Activated CD4-positive, CD25-positive, alpha-beta regulatory T cell treated with anti-CD3 and anti-CD28 coated beads, Interleukin-2, amount 50 U/mL, for 16 hours (primary cell): ENCODE measurements at places on chromosomes 3 and 15.

DNA sequence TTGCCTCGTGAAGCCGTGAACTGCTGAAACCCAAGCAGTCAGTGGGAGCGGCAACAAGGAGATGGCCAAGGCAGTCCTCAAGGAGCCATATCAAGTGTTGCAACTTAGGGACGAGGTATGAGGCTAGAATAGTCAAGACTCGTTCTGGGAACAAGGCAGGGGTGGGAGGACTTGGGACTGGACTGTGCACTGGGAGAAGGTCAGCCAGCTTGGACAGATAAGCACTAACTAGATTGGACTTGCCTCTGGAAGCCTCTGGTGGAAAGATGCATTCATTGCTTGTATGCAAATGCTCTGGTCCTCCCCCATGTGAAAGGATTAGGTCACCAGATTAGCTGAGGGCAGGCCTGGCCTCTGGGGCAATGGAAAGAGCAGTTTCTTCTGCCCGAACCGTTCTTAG, 123.3 kb upstream of the CTNNB1 start:
- DNase-seq = no peak

DNA sequence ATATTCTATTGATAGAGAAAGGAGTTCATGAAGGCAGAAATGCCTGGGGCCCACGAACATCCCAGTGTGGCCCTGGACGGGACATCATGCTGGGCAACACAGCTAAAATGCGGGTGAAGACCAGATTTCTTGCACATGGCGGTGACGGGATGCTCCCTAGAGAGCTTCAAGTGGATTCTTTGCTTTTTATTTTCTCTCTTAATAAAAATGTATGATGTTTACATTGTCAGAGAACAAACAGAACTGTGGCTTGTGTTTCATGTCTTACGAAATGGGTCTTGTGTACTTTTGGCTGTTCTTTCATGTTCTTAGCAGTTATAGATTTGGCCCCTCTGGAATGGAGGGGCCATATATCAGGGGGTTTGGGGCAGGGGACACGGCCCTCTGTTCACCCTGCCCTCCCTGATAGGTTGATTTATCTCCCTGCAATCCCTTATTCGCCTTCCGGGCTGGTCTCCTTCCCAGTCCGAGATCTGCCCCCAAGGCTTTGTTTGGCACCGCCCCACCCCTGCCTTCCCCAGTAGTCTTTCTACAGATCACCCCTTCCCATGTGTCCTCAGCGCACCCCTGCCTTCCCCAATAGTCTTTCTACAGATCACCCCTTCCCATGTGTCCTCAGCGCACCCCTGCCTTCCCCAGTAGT, 68.7 kb upstream of the CGNL1 start:
- no peak for DNase-seq

DNA sequence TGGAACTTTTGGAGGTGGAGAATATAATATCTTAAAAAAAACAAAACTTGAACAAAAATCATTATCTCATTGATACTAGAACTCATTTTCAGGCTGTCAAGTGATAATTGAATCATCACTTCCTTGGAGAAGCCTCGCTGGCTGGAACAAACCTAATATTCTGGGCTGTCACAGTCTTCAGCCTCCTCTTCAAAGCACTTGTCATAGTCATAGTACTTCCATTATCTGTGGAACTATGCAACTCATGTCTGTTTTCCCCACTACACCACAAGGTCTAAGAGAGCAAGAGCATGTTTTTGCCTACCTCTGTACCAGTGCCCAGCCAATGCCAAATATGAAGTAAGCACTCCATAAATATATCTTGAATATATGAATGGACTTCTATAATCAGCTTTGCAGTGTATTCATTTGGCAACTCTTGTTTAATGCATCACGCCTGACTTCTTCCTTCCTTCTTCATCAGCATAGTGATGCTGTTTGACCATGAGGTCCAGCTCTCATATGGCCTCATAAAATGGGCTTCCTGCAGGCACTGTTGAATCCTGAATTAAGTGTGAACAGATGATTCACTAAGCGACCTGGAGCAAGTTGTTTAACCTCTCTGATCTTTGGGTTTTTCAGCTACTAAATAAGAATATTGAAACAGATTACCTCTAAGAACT, 86.6 kb upstream of the SNRK start:
- DNase-seq = no peak

DNA sequence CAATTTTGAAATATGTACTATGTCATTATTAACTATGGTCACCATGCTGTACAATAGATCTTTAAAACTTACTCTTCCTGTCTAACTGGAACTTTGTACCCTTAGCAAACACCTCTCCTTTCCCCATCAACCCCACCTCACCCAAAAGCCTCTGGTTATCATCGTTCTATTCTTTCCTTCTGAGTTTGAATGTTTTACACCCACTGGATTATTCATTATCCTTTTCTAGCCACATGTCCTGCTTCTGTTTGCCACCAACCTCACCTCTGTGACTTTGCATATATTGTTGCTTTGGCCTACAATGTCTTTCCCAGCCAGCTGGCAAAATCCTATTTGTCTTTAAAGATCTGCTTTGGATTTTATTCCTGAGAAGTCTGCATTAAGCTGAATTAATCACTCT, 102.6 kb upstream of the TSPAN3 start:
- no peak for DNase-seq

GRCh38 chr3:97817965-97818364, 3.8 kb upstream of the CRYBG3 start:
- DNase-seq = no peak

- DNase-seq = no peak
Measured at GRCh38 chr3:118244761-118245160, 789.9 kb downstream of the IGSF11 start.

DNA sequence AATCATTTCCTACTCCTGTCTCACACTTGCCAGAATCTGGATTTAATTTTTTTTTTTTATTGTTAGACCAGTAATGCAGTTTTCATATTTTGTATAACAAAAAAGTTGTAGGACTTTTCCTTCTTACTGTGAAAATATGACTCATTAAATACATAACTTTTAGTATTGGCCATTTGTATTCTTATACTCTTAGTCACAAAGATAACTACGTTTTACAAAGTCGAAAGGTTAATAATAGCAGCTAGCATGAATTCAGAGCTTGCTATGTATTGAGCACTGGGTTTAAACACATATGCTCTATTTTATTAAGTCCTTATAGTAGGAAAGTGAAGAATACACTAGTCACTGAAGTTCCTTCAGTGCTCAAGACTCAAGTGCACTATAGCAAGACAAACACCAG, 43.1 kb downstream of the LRRN1 start:
- DNase-seq = no peak

GRCh38 chr3:15633766-15634598, 32.4 kb downstream of the BTD start:
- DNase-seq = no peak

GRCh38 chr15:99909592-99910295, 176.5 kb upstream of the LYSMD4 start:
- no peak for DNase-seq

DNA sequence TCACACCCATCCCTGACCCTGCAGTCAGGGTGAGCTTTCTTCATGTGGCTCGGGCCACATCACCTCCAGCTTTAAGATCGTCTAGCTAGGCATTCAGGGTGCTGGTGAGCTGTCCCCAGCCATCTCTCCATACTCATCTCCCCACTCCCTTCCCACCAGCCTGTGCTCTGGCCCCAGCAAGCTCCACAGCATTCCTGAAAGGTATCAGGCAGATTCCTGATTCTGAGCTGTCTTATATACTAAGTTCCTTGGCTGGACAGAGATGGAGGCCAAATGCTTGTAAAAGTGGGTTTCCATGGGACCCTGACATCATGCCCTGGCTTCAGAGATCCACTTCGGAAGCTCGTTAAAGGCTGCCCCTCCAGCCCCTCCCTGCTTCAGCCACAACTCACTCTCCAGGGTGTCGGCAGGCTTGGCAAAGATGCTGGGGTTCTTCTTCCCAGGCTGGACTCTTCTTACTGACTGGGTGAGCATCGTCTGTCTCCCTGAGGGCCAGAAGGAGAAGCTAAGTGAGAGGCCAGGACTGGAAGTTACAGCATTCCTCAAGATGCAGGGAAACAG, 3.9 kb downstream of the CILP start:
- no peak for DNase-seq

DNA sequence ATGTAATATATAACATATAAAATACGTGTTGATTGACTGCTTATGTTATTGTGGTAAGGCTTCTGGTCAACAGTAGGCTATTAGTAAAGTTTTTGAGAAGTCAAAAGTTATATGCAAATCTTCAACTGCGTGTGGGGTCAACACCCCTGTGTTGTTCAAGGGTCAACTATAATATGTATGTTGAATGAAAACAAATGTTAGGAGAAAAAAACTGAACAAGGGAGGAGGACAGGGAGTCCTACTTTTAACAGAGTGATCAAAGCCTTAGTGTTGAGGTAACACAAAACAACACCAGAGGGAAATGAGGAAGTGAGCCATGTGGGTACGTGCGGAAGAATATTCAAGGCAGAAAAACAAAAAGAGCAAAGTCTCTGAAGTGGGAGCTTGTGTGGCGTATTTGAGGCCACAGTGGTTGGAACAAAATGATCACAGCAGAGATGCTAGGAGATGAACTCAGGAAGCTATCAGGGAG, 62.5 kb downstream of the SFMBT1 start:
- peak; percentile 12 for DNase-seq

DNA sequence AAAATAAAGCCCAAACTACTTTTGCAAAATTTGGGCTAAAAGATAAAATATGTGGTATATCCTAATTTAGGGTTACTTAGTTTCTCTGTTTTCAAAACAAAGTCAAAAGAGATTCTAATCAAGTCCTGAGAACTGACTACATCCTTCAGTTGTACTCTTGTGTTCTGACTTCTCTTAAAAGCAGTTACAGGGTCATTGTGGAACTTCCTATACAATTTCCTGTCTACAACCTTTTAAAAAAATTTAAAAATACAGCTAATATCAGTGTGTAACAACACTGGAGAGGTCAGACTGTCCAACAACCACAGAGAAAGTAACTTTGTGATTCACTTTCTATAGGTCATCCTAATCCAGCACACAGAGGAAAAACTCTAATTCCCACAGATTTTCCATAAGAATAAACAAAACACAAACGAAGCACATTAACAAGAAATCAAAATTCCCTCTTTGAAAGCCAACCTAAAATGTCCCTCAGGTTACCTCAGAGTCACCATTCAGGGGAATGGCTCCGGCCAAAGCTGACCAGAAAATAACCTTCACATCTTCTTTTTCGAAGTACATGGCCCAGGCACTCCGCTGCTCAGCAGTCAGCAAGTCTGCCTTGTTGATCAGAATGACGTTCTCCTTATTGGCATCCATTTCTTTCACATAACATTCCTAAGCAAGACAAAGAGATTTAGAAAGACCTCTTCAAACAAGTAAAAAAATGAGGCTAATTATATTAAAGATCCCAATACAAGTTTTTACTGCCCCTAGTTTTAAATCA, 13.3 kb downstream of the LSG1 start:
- no peak for DNase-seq

DNA sequence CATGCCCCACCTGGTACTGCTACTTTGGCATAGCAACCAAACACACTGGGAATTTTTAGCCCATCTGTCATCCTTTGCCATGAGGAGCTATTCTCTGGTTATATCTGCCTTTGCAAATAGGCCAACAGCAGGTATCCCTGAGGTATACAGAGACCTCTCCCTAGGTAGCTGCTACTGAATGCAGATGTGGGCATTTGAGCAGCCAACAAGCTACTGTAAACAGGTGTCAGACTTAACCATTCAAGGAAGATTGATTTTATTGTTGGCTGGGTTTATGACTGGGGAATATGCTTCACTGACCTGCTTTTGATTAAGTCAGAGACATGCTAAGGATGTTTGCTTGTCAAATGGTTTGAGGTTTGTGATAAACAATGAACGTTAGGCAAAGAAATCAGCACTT, 183.2 kb downstream of the OXSM start:
- DNase-seq = no peak

DNA sequence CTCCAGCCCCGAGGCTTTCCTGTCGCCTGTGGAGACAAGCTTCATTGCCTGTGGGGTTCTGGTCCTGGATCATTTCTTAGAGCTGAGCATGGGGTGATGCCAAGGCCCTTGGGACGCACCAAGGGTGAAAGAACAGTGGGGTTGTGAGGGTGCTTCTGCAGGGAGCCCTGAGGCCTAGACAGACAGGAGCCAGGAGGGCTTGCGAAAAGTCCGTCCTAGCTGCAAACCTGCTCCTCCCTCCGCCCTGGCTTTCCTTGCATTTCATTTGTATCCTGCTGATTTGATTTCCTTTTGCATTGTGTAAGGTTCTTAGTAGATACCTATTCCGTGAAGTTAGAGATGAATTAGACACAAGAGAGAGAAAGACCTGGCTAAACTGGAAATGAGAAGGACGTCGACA, 286.9 kb upstream of the C2CD4B start:
- DNase-seq = no peak

DNA sequence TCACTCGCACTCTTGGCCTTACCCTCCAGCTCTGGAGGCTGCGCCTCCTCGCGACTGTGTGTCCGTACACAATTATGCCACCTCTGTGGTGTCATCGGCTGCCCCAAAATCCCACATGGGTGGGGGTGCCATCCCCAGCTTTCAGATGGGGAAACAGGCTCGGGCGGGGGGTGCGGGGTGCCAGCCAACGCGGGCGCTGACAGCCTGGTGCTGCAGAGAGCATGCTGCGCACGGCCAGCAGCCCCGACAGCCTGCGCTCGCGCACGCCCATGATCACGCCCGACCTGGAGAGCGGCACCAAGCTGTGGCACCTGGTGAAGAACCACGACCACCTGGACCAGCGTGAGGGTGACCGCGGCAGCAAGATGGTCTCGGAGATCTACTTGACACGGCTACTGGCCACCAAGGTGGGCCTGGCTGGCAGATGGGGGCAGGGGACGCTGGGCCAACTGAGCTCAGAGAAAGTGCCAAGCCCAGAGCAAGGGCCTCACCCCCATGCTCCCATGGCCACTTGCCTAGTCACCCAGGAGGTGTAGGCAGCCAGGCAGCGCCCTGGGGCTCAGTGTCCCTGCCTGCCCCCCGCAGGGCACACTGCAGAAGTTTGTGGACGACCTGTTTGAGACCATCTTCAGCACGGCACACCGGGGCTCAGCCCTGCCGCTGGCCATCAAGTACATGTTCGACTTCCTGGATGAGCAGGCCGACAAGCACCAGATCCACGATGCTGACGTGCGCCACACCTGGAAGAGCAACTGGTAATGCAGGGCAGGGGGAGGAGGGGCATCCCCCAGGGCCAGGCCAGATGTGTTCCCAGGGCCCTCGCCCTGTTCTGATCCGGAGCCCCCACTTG, 47.0 kb downstream of the PLXNA1 start:
- DNase-seq = no peak

GRCh38 chr15:60701261-60702019, 222.5 kb upstream of the ICE2 start:
- DNase-seq = no peak

DNA sequence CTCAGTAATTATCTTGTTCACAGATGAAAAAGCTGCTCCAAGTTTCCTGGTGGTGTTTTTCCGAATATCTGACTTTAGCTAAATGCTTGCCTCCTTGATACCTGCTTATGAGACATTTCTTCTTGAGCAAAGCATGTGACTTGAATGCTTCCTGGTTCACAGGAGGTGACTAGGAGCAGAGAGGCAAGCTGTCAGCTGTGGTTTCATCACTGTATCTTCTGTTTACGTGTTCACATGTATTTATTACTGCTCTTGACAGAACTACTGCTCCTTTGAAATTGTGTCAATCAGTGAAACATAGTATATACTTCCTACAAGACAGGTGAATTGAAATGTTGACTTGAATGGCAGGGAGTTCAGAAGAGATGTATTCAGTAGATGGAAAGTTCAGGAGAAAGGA, 8.9 kb upstream of the SPPL2A start:
- DNase-seq = no peak
